ENCODE measurements at places on chromosomes 7 and 10.

DNA sequence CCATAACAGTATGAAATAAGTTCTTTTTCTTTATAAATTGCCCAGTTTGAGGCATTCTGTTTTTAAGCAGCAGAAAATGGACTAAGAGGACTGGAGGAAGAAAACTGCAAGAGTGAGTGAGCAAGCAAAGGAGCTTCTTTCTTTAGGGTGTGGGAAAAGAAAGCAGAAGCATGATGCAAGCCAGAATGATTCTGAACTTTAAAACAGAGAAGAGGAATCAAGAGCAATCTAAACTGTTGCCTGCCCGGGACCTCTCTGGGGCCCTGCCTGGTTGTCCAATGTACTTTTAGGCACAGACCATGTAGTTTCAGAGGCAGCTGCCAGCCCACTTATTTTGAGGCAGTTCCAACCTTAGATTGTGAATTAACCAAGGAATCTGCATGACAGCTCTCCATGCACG, 186.3 kb downstream of the PLPP4 start:
- no peak for DNase-seq

DNA sequence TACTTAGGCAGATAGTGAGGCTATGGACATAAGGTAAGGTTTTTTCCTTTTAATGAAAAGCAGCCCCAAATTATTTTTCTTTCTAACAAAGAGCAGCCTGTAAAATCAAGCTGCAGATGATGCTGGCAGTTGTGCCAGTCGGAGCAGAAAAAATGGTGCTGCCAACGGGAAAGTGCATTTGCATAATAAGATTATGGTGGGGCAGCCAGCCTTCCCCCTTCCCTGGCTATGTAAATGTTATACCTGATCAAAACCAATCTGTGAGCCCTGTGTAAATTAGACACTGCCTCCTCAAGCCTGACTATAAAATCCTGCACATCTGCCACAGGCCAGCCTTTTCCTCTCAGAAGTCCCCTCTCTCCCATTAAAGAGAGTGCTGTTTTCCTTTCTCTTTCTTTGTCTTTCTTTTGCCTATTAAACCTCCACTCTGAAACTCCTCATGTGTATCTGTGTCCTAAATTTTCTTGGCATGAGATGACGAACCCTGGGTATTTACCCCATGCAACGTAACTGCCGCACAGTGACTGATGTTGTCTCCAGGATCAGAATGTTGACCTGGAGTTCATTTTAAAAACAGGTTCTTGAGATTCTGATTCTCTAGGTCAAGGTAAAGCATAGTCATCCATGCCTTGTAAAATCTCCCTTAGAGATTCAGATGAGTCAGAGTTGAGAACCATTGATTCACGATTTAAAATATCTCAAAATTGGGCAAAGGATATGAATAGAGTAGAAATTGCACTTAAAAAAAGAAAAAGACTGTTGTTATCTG, 167.3 kb upstream of the C1GALT1 start:
- no peak for DNase-seq

GRCh38 chr10:124240839-124241291, 147.5 kb upstream of the CHST15 start:
- DNase-seq: no peak

DNA sequence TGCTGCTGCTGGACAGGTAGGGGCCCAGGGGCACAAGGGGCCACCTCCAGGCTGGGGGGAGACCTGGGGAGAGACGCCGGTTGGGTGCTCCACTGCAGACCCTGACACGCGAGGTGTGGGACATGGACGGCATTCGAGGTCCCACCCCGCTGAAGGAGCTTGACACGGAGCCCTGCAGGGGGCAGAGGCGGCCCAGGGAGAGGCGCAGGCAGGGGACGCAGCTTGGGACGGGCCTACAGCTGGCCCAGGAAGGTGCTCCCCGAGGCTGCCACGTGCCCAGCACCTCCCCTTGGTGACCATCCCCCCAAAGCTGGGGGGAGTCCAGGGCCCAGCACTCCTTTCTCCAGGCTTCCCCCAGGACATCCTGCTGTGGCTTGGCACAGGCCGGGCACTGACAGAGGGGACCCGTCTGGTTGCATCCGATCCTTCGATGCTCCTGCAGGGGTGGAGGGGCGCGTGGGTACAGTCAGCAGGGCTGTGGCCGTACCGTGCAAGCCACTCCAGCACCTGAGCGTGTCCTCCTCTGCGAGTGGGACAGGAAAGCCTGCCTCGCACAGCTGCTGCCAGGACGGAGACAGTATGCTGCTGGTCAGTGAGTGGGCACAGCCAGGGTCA, 174.4 kb downstream of the ELFN1 start:
- DNase-seq: no peak
